ENCODE measurements at places on chromosomes 6 and 20.

- no peak for DNase-seq
Measured at GRCh38 chr6:7115543-7116231, 7.9 kb downstream of the RREB1 start.

DNA sequence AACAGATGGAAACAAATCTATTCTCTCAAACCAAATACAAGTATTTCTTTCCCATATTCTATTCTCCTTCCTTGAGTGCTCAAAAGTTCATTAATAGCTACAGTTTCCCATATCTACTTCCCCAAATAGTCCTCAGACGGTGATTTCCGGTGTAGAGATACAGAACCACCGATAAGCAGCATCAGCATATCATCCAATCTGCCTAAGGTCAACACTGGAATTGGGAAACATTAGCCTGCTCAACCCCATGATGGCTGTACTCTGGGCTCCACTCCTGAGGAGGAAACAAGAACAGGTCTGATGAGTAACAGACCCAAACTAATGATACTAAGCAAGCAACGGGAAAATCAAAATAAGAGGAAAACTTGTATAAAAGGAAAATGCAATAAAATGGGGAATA lies 115.6 kb downstream of the EPB41L2 start:
- DNase-seq = no peak

DNA sequence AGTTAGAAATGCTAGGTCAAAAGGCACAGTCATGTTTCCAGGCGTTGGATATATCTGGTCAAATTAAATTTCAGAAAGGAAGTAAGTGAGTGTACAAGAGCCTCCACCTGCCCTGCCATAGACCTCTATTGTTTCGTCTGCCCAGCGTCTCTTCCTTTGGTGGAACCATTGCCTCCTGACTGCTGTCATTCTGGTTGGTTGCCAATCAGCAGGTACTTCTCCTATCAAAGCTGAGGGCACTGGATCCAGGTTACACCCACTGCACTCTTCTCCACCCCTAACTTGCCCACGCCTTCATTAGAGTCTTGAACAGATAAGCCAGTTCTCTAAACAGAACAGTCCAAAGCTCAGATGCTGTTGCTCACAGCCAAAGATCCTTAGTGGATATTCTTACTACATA lies 2.6 kb upstream of the WFDC5 start:
- no peak for DNase-seq

DNA sequence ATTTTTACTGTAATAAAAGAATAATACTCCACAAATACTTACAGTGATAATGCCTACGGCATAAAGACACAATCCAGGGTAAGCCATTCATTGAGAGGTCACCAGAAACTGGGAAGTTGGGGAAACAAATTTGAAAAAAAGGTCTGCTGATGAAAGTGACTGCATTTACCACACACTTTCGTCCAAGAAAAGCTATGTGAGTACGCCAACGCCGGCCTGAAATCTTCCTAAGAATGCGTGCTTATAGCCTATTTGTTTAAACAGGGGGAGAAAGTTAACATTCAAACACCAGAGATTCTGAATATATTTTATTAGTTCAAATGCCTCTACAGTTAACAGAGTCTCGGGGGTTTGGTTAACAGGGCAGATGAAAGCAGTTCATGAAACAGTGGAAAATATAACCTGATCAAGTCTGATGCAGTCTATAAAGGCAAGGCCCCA lies 657 bp upstream of the LTV1 start:
- no peak for DNase-seq

DNA sequence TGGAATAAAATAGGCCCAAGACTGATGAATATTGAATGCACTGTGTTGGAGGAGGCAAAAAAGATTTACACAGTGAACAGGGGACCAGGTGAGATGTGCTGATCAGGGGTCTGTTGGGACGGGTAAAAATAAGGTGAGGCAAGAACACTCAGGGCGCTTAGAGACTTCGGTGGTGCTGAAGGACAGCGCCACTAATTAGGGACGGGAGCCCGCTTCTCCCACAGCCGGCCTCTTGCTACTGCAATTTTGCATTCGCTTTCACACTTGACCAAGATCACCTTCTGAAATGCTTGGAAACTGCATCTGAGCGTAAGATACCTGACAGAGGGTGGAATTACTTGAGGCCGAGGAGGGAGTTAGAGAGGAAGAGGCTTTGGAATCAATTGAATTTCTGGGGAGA lies 7.3 kb downstream of the TFAP2D start:
- DNase-seq = peak; percentile 9

GRCh38 chr6:42165016-42165415 lies 8.1 kb upstream of the GUCA1A start:
- DNase-seq = peak; percentile 50

DNA sequence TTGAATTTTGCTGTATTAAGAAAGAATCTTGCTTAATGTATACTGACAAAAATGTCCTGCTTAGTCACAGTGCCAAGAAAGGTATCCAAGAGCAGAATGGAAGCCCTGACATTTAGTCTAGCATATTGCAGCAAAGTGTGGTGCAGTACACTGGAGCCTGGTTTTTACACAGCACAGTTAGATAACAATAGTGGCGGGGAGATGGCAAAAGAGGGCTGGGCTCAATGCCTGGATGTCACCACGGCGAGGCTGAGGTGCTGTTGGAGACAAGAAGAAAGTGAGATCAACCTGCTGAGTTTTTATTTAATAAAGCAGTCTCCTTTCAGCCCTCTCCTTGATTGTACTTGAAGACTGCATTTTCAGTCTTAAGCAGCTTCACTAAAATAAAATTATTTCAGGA lies 426.0 kb downstream of the LMBRD1 start:
- no peak for DNase-seq

DNA sequence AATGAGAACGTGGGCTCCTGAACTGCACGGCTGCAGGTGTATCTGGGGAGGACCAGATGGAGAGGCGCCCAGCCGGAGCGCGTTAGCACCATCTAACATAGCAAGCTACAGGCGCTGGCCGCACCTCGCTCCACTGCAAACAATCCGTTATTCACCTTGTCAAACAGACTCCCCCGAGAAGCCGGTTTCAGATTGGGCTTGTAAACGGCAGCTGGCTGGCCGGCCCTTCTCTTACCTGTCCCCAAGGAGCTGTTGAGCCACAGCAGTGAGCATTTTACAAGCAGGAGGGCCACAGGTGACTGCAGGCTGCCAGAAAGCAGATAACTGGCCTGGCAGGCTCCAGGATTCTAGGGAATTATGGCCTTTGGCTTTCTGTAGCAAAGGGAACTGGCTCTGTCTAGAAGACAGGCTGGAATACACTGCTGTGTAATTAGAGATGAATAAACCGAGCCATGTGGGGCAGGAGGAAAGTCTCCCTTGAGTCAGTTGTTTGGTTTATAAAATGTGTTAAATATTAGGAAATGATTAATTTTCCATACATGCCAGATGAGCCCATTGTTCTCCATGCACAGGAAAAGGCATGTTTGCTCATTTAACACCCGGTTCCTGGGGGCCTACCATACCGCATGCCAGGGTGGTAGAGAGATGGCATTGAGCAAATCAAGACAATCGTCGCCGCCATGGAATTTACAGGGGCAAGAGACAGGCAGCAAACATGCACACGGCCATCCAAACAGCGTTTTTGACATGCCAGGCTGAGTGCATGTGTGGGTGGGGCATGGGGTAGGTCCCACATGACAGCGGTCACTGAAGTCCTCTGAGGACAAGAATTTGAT lies 159.3 kb downstream of the NFATC2 start:
- peak; percentile 39 for DNase-seq

DNA sequence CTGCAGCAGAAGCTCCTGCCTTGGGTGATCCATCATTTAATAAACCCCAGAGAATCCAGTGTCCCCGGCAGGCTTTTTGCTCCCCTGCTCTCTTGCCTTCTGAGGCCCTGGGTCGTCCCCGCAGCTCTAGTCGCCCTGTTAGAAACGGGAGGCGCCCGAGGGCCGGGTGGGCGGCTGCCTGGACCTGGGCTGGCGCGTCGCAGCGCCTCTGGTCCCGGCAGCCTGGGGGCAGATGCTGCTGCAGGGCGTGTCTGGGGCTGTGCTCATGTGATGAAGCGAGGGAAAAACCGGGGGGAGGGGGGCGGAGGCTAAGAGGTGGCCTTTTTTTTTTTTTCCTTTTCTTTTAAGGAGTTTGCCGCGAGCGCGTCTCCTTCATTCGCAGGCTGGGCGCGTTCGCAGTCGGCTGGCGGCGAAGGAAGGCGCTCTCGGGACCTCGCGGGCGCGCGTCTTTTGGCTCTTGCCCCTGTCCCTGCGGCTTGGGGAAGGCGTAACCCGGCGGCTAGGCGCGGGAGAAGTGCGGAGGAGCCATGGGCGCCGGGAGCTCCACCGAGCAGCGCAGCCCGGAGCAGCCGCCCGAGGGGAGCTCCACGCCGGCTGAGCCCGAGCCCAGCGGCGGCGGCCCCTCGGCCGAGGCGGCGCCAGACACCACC lies 394 bp downstream of the AKAP12 start:
- peak; percentile 86 for DNase-seq

- peak; percentile 51 for DNase-seq
Measured at GRCh38 chr6:108748055-108748454, 100.2 kb upstream of the ARMC2 start.

GRCh38 chr6:153038378-153039057 lies 36.0 kb upstream of the MTRF1L start:
- peak; percentile 40 for DNase-seq

DNA sequence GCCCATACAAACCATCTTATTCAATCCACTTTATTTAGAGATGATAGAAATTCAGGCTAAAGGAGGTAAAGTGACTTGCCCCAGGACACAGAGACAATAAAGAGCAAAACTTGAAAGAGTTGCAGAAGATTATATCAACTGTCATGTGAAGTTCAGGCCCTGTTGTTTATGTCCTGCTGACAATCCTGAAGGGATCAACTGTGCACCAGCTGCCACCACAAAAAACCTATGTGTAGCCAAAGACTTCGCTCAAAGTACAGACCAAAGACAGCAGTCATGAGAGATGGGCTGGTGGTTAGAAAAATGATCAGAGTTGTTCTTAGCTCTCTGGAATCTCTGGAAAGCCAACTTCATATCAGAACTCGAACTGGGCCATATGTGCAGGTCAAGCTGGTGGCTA lies 16.0 kb upstream of the CITED2 start:
- DNase-seq = no peak

DNA sequence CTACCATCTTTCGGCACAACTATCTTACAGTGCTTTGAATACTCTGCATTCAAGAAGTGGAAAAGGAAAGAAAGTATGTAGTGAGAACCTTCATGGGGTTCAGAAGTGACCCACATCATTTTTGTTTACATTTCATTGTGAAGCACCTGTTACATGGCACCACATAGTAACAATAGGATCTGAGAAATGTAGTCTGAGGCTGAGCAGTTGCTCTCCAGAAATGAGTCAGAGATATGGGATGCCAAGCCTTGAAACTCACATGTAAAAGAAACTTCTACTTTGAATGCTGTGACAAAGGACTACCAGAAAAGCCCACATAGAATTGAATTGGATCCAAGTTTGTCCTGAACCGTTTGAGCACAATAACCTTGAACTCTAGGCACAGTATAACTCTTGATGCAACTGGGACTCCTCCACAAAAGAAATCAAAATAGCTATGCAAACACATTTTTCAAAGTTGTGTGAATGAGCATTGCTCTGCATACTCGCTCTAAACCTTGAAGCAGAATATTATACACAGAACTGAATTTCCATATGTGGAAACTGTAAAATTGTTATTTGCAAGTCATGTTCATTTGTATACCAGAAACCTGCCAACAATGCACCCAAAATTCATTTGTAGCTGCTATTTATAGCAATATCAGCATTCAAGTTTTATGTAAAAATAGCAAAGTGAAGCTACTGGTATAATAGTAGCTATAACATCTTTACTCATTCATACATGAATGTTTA lies 400.9 kb upstream of the POU3F2 start:
- DNase-seq = no peak

DNA sequence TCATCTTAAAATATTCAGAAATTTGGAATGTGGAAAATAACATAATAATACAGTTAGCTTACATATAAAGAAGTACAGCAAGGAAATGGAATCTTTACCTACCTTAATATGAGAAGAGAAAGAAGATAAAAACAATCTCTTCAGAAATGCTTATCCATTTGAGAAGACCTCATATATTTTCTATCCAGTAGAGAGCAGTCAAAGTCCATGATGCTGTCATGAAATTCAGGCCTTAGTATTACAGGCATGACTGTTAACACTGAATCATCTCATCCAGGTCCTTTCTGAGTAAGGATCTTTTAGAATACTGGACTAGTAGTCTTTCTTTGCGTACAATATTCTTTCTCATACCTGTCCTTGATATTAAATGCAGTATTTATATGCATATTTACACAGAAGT lies 713.4 kb downstream of the CD109 start:
- peak; percentile 82 for DNase-seq

- no peak for DNase-seq
Measured at GRCh38 chr20:59566631-59567524, 37.5 kb upstream of the PHACTR3 start.

DNA sequence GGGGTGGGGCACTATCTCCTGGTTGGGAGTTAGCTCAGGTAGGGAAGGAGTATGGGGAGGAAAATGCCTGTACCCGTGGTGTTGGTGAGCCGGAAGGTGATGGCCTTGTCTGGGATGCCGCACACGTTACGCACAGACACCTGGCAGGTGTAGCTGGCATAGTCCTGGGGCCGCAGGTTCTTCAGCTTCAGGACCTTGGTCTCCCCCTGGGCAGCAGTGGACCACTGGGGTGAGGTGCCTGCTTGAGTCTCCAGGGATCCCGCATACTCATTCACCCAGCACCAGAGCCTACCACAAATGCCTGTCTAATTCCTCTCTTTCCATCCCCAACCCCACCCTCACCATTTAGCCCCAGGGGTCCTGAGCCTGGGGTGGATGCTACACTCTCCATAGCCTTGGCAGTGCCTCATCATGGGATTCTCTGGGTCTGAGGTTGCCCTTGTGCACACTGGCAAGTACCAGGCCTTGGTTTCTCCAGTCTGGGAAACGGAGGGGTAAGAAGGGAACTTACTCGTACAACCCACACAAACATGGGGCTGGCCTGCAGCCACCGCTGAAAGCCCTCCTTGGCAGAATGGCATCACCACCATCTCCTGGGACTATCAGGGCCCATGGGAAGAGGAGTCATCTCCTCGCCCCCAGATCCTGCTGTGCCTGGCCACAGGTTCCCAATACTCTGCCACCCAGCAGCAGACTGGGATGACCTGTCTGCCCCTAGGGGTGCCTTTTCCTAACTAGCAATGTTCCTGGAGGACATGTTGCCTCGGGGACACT lies 42.8 kb downstream of the MDGA1 start:
- DNase-seq = no peak

- DNase-seq = no peak
Measured at GRCh38 chr6:51141080-51141479, 322.4 kb downstream of the TFAP2B start.

DNA sequence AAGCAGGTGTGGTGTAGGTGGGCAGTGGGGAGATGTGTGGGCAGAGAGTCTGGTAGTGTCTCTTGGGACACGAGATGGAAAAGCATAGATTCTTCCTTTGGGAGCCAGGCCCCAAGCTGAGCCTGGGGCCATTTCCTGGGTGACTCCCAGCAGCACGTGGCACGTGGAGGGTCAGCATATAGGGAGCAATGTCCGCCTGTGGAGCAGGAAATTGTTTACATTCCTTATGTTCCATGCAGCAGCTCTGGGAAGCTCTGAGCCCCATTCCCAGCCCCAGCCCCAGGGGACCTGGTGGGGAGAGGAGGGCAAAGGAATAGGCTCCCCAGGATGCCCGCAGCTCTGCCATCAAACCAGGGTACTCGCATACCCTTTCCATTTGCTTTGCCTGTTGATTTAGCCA lies 57.6 kb downstream of the DAAM2 start:
- DNase-seq = peak; percentile 59

GRCh38 chr6:147222160-147222838 lies 18.1 kb downstream of the STXBP5 start:
- DNase-seq = peak; percentile 31

- no peak for DNase-seq
Measured at GRCh38 chr20:4787820-4788219, 66.1 kb downstream of the PRND start.

Data from fibroblast of skin of right quadriceps (primary cell).